ENCODE measurements at places on chromosomes 5 and 9.

DNA sequence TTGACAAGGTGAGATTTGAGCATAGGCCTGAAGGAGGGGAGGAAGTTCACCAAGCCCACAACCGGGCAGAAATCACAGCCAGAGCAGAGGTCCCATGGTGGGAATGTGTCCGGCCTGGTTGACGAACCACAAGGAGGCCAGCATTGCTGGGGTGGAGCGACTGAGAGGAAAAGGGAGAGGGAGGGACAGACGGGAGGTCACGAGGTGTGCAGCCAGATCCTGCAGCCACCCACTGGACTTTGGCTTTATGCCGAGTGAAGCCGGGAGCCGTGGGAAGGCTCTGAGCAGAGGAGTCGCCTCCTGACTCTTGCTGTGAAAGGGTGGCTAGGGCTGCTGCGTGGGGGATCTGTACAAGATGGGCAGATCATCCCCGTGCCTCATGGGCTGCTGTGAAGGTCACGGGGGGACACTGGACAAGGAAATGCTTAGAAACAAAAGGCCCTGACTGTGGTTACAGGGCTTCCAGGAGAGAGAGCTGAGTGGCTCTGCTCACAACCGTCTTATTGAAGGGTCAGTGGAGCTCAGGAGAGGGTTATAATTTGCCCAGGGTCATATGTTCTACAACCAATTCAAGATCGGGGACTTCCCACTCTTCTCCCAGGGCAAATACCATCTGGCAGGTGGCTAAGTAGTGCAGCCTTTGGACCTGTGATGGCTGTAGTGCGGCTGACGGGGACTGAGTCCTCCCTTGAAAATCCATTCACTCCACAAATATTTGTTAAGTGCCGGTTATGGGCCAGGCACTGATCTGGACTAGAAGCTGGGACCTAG is 15.6 kb upstream of the CD74 start:
- DNase-seq: no peak

DNA sequence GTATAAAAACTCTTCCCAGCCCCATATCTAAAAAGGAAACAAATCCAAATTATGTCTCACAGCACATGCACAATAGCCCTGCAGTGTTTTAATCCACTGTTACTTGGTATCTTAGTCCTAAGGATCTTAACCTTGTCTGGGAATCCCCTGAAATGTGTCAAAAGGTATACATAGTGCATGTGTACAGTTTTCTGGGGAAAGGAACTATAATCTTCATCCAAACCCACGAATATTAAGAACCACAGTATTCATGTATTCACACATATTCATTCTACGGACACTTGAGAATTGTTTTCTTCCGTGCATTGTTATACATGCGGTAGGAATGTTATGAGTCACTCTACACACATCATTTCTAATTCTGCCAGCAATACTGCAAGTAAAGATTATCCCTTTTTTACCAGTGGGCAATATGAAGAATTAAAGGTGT is 47.8 kb upstream of the SNX2 start:
- no peak for DNase-seq

GRCh38 chr9:110880189-110880588 is 158.1 kb downstream of the LPAR1 start:
- DNase-seq: no peak

- DNase-seq: no peak
Observed at GRCh38 chr9:14310311-14310710, 3.6 kb downstream of the NFIB start.

DNA sequence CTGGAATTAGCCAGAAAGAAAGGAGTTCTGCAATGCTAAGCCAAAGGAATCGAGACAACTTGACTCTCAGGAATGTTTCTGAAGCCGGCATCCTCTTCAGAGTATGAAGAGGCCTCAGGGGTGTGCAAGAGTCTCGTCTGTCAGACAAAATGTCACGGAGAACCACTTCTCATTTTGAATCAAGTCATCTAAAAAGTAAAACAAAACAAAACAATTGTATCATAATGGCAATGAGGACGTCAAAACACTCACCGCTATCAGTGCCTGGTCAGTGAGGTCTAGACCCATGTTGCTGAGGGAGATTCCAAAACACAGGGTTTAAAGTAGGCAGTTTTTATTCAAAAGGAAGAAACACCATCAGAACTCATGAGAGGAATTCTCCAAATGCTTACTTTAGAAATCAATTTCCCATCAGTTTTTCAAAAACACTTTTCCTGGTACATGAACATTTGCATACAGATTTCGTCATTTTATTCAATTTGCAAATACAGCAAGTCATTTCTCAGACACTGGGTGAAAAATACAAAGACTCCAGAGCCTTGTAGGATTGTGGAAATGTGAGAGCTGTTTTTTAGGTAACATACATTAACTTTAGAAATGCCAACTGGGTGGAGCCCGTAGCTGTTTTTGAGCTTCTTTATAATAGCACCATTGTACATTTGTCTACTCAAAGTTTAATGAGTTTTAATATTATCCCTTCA is 89.5 kb upstream of the MAP3K1 start:
- no peak for DNase-seq

DNA sequence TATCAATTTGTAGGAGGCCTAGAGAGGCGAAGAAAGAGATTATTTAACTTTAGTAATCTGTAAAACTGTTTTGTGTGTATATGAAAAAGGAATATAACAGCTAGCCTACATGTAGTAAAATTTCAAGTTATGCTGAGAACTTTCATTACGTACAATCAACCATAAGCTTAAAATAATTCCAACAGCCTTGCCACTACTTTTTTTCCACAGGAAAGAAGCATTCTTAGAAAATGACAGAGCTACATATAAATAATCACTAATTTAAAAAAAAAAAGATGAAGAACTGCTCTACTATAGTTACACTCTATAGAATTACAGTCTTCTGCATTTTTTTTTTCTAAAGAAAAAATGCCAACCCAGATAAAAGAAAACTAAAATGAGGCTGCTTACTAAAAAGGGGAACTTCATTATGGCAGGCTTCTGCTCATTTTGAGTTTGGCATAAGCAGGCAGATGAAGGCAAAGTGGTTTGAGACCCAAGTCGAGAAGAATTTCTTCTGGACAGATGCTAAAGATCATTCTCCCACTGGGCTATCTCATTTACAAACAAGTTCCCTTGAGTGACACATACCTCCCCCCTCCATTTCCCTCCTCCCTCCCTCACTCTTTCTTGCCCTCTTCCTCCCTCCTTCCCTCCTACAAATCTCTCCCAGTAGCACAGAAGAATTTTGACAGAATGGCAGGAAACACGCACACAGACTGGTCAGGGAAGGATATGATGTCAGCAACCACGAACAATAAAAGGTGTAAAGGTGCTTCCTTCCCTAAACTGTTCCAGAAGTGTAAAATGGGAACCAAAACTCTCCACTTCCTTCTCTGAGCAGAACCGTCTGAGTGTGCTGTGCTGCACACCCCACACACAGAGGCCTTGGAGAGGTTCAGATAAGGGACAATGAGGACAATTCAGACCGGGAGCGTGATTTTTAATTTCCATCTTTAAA is 56.1 kb downstream of the MEF2C start:
- DNase-seq: no peak

DNA sequence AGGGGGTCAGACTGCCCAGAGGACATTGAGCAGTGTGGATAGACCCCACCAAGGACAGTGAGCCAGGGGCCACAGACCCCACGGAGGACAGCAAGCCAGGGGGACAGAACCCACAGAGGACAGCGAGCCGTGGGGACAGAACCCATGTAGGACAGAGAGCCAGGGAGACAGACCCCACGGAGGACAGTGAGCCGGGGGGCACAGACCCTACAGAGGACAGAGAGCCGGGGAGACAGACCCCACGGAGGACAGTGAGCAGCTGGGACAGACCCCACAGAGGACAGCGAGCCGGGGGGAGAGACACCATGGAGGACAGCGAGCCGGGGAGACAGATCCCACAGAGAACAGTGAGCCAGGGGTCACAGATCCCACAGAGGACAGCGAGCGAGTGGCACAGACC is 3.4 kb upstream of the ZDHHC11 start:
- no peak for DNase-seq

DNA sequence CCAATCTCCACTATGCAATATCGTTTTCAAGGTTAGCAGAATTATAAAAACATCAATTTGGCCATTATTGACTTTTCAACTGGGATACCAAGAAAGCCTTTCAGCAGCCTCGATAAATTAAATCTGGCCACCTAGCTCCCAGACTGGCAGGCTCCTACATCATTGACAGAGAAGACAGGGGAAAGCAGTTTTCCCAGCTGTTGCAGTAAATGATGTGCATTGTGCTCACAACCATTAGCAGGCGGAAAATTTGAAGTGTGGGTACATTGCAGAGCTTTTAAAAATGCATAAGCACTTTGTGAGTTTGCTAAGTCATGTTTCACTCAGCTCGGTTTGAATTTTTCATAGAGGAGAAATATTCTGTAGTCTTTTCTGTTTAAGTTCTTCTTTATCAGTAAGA is 297.9 kb downstream of the KCTD16 start:
- no peak for DNase-seq

GRCh38 chr9:14593406-14593805 is 99.8 kb downstream of the ZDHHC21 start:
- DNase-seq: no peak

DNA sequence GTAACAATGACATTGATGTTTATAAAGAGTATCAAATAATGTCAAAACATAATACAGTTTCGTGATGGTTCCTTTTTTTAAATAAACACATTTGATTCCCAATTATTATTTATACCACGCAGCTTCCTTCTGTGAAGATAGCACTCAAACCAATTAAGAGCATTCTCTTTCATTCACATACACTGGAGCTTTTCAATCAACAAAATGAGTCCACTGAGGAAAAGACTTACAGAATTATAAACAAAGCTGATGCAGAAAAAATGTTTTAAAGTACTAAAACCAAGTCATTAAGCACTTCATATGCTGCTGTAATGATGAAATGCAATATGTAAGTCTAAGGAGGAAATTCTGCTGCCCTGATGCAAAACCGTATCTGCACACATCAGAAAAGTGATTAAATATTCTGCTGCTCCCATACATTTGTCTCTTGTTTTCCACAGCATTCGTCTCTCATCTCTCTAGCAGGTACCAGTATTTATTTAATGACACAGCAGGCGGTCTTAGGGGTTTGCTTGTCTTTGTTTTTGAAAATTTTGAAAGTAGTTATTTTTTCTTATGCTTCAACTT is 147.1 kb downstream of the CDH10 start:
- DNase-seq: no peak

GRCh38 chr5:165130656-165131055 is 1625.2 kb downstream of the MAT2B start:
- no peak for DNase-seq

- no peak for DNase-seq
Observed at GRCh38 chr5:66197764-66198405, 53.8 kb downstream of the SREK1 start.

DNA sequence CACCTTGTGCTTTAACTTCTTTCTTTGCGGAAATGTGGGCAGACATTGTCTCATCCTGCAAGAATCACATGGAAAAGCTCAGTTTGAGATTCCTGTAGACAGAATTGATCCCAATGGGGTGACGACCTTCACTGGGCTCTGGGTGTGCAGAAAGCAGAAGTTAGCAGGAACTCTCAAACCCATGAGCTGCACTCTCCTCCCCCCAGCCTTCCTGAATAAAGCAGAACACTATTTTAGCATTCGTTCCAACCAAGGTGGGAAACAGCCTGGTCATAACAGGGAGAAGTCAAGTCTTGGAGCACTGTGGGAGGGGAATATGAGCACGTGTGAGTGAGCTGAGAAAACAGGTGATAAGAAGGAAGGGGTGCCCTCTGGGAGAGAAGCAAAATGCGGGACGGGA is 87.4 kb upstream of the FER start:
- no peak for DNase-seq

Data from NCI-H510A treated with DMSO at 0.1 percent for 48 hours (cell line).